ENCODE measurements at places on chromosomes 16 and 17.

GRCh38 chr16:25066747-25067631, 44.6 kb upstream of the LCMT1 start:
- peak; percentile 82 for DNase-seq

- DNase-seq: no peak
Measured at GRCh38 chr16:46638947-46639925, 18.1 kb upstream of the SHCBP1 start.

DNA sequence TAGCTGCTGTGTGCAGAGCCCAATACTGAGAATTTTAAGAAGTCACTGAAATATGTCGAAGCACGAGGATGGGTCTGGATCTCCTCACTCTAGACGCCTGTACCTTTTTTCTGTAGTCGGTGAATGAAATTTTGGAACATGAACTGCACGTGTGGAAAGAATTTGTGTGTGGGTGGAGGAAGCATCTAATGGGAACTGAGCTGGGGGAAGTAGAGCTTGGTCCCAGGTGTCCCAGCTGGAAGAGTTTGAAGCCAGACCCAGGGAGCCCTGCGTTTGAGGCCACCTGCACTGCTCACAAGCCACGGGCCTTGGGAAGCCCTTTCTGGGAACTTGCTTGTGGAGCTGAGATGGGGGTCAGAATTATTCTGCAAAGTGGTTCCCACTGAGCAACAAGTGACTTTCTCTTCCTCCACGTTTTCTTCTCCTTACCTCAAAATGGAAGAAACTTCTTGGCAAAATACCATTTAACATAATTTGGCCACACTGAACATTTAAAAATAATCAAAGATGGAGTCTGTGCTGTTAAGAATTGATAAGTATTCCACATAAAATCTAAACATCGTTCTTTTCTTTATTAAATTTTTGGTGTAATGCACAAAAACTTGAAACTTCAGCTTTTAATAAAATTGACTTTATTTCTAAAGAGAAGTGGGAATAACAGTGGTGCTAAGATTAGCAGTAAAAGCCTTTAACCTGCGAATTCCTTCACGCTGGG, 163.8 kb downstream of the PRKCA start:
- no peak for DNase-seq

- DNase-seq: no peak
Measured at GRCh38 chr17:2697611-2698162, 13.9 kb downstream of the CLUH start.

DNA sequence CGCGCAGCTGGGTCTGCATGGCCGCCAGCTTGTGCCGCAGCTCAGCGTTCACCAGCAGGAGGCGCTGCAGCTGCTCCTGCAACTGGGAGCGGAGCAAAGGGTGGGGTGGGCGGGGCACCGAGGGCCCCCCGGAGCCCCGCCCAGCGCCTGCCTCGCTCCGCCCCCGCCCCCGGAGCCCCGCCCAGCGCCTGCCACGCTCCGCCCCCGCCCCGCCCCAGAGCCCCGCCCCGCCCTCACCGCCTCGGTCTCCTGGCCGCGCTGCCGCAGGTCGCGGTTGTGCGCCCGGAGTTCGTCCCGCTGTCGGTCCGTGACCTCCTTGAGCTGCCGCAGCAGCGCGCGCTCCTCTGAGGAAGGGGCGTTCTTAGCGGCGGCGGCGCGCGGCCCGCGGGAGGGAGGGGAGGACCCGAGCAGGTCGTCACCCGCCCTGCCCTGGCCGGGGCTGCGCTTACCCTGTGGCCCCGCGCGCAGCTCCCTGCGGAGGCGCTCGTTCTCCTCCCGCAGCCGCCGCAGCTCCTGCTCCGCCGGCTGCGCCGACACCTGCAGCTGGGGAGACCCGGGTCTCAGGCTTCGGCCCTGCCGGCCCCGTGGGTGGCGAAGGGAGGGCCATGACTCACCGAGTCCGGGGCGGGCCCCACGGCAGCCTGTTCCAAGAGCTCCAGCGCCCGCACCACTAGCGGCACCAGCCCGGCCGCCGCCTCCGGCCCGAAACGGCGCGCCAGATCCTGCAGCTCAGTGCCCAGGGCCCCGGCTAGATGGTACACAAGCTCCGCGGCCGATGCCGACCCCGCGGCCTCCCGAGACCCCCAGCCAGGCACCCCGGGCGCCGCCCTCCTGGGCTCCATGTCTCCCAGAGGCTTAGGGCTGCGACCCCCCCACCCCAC, 463 bp downstream of the RILP start:
- peak; percentile 94 for DNase-seq

DNA sequence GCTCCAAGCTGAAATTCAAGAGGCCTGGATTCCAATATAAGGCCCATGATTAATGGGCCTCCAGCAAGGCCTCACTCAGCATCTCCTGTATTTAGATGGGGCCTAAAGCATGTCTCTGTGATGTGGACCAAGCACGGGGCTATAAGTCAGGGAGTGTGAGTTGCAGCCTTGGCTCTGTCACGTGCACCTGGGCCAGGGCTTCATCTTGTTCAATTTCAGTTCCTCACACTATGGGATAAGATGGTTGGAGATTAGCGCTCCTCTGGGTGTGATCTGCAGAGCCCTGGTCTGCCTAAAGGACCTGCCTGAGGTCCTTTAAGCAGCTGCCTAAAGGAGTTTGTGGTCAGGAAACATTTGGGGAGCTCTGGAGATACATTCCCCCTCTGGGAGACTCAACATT, 25.2 kb downstream of the KLHL36 start:
- DNase-seq: peak; percentile 19

- DNase-seq: no peak
Measured at GRCh38 chr17:51733166-51733565, 425.3 kb downstream of the CA10 start.

DNA sequence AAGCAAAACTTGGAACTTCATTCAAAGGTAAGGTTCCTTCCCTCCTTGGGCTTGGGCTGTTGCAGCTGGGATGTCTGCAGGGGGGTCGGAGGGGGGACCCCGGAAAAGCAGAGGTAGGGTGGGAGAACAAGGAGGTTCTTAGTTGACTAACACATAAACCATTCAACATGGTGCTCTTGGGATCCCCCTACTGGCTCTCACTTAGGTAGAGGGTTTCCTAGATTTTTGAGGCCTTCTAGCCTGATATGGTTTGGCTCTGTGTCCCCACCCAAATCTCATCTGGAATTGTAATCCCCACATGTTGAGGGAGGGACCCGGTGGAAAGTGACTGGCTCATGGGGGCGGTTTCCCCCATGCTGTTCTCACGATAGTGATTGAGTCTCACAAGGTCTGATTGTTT, 93.9 kb downstream of the RGS9 start:
- DNase-seq: no peak

- no peak for DNase-seq
Measured at GRCh38 chr16:75007443-75007842, 8.6 kb downstream of the ZNRF1 start.

GRCh38 chr17:50360486-50361115, 12.4 kb downstream of the MRPL27 start:
- DNase-seq: no peak

DNA sequence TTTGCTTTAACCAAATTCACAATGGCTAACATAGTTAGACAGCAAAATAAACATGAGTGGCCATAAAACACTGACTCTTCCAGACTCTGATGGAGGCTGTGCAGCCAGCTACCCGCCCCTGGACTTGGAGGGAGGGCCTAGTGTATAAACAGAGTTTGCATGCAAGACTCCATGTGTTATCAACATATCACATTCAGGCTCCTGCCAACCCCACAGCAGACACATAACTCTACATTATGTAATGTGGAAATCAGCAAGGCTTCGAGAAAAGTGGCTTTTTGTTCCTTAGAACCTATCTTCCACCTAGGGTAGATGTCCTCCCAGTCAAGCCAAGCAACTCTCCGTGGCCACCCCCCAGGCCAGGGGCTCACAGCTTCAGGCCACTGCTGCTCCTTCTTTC, 19.3 kb upstream of the SOX9 start:
- no peak for DNase-seq

DNA sequence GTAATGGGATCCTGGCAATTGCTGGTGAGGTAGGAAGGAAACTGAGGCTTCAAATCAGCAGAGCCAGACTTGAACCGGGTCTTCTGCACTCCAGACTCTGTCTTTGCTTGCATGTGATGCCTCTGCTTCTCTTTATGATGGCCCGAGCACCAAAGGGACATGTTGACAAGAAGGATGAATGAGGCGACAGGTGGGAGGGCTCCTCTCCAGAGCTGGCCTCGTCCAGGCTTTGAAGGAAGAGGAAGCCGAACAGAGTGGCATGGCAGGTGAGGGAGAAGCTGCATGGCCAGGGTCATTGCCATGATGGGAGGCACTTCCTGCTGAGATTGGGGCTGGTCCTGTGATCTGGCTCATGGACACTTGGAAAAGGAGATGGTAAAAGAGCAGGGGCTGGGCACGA, 40.8 kb downstream of the AKAP1 start:
- no peak for DNase-seq

DNA sequence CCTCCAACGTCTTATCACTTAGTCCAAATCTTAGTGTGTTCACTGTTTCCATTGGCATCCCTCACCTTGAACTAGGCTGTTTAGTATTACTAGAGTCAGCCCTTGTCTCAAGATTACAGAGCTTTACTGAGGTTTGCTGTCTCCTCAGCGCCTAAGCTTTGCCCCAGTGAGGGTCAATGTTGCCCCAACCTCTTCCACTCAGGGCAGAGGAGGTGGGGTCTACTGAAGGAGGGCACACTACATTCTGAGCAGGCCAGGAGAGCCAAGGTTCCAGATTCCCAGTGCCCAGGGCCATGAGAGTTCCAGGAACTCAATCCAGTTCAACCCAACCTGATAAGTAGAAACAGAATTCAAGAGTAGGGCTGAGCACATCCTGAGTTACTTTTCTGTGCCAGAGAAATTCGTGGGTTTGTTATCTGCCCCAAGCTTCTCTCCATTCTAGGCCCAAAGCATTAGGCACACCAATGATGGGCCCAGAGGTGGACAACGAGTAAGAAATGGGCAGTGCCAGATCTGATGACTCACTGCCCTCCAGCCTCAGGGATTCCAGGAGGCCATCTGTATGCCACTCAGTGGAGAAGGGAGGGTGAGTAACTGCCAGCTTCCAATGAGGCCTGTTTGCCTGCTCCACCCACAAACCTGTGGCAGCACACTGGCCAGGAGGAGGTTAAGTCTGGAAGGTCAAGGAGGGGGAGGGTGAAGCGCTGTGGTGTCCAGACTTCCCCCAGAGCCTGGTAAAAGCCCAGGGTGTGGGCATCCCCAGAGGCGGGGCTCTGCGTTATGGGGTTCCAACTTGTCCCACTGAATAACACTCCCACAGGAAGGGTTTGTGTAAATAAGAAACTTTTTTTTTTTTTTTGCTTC, 8.2 kb downstream of the TUBG2 start:
- no peak for DNase-seq

GRCh38 chr16:73176577-73177013, 128.7 kb upstream of the ZFHX3 start:
- no peak for DNase-seq

- no peak for DNase-seq
Measured at GRCh38 chr16:67302970-67303369, 23.6 kb downstream of the KCTD19 start.

GRCh38 chr16:7026639-7027038, 306.0 kb upstream of the RBFOX1 start:
- no peak for DNase-seq

DNA sequence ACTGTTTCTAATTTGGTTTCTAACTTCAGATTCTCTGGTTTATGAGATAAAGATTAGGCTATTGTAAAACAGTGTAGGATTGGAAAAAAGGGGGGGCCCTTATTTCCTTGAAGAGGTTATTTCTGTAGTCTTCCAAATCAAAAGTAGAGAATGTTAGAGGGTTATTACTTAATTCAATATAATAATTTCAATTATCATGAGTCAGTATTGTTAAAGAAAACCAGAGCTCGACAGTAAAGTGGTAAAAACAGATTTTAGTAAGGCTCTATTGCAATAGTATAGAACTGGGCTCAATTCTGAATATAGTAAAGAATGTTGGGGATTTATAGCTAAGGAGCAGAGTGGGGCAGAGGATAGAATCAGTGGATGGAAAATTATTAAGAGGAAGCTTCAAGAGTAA, 140.0 kb downstream of the TANC2 start:
- no peak for DNase-seq

GRCh38 chr16:27264151-27264550, 4.4 kb downstream of the NSMCE1 start:
- no peak for DNase-seq

GRCh38 chr16:82160226-82160625, 9.8 kb downstream of the MPHOSPH6 start:
- no peak for DNase-seq

GRCh38 chr16:89892055-89892630, 18.8 kb downstream of the TCF25 start:
- DNase-seq: no peak

DNA sequence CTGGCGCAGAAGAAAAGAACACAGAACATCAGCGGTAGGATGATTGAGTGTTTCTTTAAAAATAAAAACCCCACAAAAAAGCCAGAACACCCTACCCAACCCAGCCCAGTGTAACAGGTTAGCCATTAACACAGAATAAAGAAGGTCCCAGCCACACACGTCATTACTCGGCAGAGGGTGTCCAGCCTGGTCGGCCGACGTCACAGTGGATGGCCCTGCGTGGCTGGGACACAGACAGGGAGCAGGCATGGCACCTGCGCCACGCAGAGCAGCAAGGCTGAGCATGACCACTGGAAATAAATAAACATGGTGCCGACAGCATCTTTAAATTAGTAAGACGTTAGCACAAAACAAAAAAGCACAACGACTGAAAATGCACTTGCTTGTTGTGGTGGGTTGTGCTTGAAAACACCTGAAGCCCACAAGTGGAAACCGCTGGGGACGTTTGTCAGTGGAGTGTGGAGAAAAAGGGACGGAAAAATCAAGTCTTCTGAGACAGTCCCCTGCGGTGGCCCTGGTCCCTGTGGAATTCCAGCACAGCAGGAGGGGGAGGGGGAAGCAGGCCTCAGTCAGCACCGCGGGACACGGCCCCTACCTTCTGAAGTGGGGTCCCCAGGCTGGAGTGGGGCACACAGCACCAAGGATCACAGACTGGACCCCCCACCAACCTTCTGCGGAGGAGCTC, 39.2 kb downstream of the SLC7A5 start:
- DNase-seq: no peak

DNA sequence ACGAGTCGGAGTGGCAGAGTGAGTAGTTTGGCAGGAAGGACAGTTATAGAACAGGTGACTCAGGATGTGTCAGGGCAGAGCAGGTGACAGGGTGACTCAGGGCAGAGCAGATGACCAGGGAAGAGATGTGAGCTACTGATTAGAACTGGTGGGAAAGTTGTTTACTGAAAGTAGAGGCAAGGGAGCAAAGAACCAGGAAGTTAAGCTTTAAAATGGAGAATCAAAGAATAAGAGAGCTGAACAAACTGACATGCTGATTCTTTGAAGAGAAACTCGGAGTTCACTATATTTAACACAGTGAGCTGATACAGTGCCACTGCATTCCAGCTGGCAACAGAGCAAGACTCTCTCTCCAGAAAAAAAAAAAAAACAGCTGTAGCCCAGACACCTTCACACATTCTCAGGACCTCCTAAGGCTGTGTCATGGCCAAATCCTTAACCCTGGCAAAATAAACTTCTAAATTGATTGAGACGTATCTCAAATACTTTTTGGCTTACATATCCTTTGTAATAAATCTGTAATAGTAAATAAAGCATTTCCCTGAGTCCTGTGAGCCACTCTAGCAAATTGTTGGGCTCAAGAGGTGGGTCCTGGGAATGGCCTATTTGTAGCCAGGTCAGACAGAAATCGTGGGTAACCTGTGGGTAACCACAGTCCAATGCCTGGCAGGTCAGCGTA, 12.3 kb upstream of the UBE2I start:
- peak; percentile 88 for DNase-seq

- no peak for DNase-seq
Measured at GRCh38 chr17:60169921-60170817, 20.4 kb downstream of the CA4 start.

GRCh38 chr17:49998836-49999511, 4.0 kb upstream of the DLX3 start:
- DNase-seq: no peak

Measured in RPMI8226 (cell line).